ENCODE measurements at places on chromosomes 5 and 9.

- H3K36me3 ChIP-seq = no peaks in the 10 kb centered on the region
- H3K4me1 ChIP-seq = no peaks in the 10 kb centered on the region
- no peak overlapping the region for H3K27ac ChIP-seq
- H3K27me3 ChIP-seq = no peaks in the 10 kb centered on the region
Observed at GRCh38 chr5:32017692-32018367, 156.3 kb downstream of the GOLPH3 start.

GRCh38 chr5:76269932-76270610, 133.0 kb upstream of the IQGAP2 start:
- no peak for DNase-seq
- no peak overlapping the region for H3K27ac ChIP-seq
- no peaks in the 10 kb centered on the region for H3K27me3 ChIP-seq
- H3K4me1 ChIP-seq = peaks cover 14% of the 10 kb centered on the region
- H3K36me3 ChIP-seq = no peaks in the 10 kb centered on the region

- no peaks in the 10 kb centered on the region for H3K27me3 ChIP-seq
- H3K4me3 ChIP-seq = peak overlapping the region; percentile 75
- peak overlapping the region; percentile 91 for H3K27ac ChIP-seq
- peaks cover 6% of the 10 kb centered on the region for H3K4me1 ChIP-seq
- no peaks in the 10 kb centered on the region for H3K36me3 ChIP-seq
- DNase-seq = peak; percentile 32
Observed at GRCh38 chr9:86353655-86354010, 577 bp downstream of the TUT7 start.

GRCh38 chr9:86764221-86764624, 183.1 kb downstream of the GAS1 start:
- no peak for DNase-seq
- no peak overlapping the region for H3K4me3 ChIP-seq
- no peaks in the 10 kb centered on the region for H3K36me3 ChIP-seq
- no peaks in the 10 kb centered on the region for H3K4me1 ChIP-seq
- no peaks in the 10 kb centered on the region for H3K27me3 ChIP-seq
- no peak overlapping the region for H3K27ac ChIP-seq

DNA sequence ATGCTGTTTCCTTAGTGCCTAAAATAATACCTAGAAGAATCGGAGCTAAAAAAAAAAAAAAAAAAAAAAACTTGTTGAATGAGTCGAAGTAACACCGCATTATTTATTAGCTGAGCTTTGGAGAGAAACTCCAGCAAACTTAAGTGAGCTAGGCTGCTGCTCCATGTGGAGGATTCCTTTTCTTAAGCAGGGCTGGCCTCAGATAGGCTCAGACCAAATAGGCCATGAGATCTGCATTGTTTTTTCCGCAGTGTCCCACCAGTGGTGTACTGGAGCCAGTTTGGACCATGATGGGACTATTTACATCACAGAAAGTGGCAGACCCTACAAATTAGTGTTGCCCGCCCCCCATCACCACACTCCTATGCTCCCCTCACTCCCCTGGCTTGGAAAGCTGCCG, 341.4 kb downstream of the DTWD2 start:
- H3K36me3 ChIP-seq = no peaks in the 10 kb centered on the region
- peak overlapping the region; percentile 76 for H3K27ac ChIP-seq
- DNase-seq = no peak
- H3K27me3 ChIP-seq = no peaks in the 10 kb centered on the region
- no peak overlapping the region for H3K4me3 ChIP-seq

DNA sequence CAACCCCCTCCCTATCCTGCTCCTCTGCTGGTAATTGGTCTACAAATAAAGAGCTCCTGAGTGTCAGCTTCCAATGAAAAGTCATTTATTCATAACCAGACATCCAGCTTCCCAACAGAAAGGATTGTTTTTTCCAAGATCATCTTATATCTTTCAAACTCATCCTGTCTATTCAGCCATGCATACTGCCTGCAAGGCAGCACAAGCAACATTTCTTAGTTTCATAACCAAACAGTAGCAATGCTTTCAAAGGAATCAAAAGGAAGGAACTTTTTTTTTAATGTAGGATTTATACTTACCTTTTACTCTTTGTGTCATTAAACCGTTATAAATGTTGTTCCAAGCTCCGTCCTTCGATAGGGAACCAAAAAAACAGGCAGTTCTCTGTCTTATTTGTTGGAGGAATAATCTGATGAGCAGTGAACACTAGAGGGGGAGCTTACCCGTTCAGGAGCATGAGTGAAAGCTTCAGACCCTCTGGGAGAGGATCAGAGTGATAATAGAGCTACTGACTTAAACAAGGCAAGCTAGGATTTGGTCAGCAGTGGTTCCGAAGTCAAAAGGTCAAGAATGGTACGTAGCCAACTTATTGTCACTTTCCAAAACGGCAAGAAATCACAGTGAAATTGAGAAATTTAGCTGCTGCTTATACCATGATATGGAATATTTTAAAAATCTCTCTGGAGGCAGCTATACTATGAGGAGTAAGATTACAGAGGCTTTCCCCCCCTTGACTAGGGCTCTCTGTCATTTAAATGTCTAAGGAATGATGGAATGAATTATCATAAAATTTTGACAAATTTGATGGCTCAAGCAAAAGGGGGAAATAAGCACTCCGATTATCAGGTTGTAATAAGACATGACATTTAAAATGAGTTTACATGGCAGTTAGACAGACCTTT, 892.9 kb downstream of the NR2F1-AS1 start:
- DNase-seq = peak; percentile 38
- H3K4me3 ChIP-seq = no peak overlapping the region
- H3K36me3 ChIP-seq = no peaks in the 10 kb centered on the region

GRCh38 chr9:70228118-70228517, 30.7 kb upstream of the SMC5 start:
- H3K36me3 ChIP-seq = no peaks in the 10 kb centered on the region
- DNase-seq = no peak
- H3K4me1 ChIP-seq = no peaks in the 10 kb centered on the region

- no peak for DNase-seq
- H3K36me3 ChIP-seq = no peaks in the 10 kb centered on the region
- no peak overlapping the region for H3K4me3 ChIP-seq
- H3K27me3 ChIP-seq = no peaks in the 10 kb centered on the region
Observed at GRCh38 chr5:157516626-157517325, 56.8 kb downstream of the NIPAL4 start.

- peaks cover 14% of the 10 kb centered on the region for H3K4me1 ChIP-seq
- H3K27me3 ChIP-seq = no peaks in the 10 kb centered on the region
- H3K4me3 ChIP-seq = no peak overlapping the region
- DNase-seq = no peak
- no peaks in the 10 kb centered on the region for H3K36me3 ChIP-seq
Observed at GRCh38 chr9:105128908-105129600, 115.4 kb upstream of the SLC44A1 start.

- DNase-seq = no peak
- no peak overlapping the region for H3K27ac ChIP-seq
- no peaks in the 10 kb centered on the region for H3K4me1 ChIP-seq
- no peaks in the 10 kb centered on the region for H3K27me3 ChIP-seq
Observed at GRCh38 chr9:116070256-116070914, 83.2 kb upstream of the PAPPA start.
